GM12864 (cell line): ENCODE measurements at places on chromosomes 11 and 22.
A peak's percentile ranks its signal among the peaks of the same experiment; 100 is the strongest.

DNA sequence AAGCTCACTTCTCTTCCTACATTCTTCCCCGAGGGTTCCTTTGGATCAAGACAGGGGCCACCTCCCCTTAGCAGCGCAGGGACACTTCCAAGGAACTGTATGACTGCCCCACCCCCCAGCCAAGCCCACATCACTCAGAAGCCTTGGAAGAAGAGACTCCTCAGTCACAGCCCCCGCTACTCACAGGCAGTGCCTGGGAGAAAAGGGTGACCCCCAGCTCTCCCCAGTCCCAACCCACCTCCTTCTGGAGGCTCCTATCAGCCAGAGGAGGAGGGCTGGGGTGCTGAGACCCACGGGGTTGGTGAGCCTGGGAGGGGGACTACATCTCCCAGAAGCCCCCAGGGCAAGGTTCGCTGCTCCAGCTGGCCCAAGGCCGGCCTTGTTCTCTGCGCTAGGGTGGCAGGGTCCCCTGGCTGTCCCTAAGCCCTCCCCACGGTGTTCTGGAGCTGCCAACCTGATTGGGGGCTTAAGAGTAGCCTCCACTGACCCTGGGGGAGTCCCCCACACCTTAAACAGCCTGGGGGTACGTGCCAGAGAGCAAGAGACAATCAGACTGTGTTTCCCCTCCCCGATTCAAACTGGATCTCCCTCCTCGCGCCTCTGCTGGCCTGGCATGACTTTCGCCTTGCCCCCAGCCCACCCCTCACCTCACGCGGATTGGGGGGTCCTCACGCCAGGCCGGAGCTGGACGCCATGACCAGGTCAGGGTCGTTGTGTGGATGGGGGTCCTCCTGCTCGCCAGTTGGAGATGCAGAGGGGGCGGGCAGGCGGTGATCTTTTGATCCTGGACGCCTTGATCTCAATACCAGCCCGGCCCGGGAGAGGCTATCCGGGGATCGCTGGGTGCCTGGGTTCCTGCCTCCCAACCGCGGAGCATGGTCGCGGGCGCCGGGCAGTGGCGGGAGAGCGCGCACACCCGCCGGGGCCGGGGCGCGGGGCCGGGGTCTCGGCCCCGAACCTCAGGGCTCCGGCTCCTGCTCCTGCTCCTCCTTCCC is 838 bp downstream of the BCL9L start:
- DNase-seq, result no peak

DNA sequence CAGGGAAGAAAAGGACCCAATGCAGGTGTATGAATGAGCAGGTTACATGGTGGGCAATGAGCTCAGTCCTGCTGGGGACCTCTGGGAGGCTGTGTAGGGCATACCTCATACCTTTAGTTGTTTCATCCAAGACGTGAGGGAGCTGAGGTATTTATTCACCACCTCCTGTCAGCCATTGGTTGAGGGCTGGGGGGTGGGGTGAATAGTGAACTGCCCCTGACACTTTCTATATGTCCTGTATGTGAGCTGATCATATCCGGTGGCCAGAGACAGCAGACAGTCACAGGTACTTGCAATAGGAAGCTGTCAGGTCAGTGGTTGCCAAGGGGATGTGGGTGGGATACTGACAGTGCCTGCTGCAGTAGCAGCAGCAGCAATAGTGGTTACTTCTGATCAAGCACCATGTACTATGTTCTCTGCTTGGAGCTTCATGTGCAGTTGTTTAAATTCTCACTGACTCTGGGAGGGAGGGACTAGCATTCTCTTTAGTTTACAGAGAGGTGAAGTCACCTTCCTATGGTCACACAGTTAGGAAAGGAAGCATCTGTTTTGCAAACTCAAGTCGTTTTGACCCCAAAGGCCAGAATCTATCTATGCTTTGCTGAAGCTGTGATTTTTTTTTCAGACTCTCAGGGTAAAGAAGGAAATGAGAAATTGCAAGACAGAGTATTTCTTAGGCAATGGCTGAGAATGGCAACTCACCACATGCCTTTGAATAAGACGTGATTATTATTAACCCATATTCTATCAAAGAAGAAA is 54.0 kb downstream of the MIAT start:
- peak; percentile 60 for DNase-seq

DNA sequence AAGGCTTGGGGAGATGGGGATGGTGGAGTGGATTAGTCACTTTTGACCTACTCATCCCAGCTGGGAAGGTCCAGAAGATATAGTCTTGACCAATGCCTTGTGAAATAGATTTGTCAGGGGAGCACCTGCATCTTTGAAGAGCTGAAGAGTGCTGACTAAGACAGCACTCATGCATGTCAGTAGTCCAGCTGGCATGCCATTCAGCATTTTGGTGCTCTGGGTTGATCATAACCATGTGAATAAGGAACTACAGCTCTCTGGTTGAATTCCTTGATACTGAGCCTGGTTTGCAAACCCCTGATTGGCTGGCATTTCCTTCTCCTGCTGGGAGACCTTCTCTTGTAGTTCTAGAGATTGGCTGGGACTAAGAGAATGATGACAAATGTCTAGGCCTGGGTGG is 106.8 kb upstream of the ALX4 start:
- DNase-seq, result no peak

DNA sequence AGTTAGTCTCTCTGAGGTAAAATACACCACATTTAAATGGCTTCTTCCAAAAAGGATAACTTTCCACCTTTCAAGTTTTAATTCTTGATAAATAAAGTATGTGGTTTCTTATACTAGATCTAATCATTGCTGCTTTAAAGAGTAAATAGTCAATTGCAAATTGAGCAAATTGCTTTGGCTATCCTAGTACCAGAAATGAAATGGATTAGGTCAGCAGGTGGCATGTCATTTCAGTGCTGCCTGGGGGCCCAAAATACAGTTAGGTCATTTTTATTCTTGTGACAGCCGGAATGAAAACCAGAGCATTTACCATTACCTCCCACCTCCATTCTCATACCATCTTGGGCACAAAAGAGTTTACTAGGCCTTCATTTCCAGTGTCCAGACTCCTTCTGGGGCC is 70.2 kb downstream of the PHF21A start:
- DNase-seq, result no peak

DNA sequence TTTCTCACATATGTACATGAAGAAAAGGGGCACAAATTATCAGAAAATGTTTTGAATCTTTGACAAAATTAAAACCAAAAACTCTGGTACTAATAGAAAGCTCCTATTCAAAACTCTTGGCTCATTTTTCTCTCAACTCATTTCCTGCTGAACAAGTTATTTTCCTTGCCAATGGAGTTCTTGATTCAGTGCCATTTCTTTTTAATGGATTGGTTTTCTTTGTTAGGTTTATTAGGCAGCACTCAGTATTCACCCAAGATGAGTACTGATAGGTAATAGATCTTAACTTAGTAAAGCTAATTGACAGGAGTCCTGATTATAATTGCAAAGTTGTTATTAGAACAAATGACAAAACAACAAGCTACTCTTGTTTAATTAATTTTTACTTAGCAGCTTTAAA is 279.4 kb upstream of the PDGFD start:
- DNase-seq, result no peak

DNA sequence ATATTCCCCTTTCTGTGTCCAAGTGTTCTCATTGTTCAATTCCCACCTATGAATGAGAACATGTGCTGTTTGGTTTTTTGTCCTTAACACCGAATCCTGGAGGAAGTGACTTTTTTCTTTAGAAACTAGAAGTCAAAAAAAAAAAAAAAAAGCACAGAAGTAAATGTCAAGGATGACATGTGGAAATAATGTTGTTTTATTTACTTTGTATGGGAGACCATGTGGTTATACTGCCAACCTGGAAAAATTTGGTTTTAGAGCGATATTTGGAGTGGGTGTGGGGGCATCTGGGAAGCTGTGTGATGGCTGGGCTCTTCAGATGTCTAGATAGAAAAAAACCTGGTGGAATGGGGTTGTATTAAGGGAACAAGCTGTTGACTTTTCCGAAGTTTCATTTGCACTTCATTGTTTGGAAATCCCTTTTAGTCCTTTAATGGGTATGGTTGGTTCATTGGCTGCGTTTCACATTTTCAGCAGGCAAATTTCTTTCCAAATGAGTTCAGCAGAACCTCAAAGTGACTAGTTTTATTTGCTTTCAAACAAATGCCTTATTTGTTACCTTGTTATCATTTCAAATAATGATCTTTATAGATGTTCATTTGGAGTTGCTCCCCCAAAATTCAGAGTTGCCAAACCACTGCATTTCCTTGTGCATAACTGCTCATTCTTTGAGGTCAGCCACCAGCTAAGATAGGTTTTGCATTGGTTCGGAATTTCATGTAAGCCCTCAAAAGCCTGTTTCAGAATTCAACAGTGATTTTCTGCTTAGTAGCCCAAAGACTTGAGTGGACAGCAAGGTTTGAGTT is 508.2 kb downstream of the METTL15 start:
- DNase-seq, result no peak

- DNase-seq, result no peak
Observed at GRCh38 chr11:6067502-6067901, 36.9 kb upstream of the OR56A1 start.

GRCh38 chr11:27847496-27847895 is 147.2 kb upstream of the BDNF start:
- DNase-seq, result no peak

GRCh38 chr11:102733232-102733875 is 8.6 kb upstream of the MMP8 start:
- DNase-seq, result no peak

DNA sequence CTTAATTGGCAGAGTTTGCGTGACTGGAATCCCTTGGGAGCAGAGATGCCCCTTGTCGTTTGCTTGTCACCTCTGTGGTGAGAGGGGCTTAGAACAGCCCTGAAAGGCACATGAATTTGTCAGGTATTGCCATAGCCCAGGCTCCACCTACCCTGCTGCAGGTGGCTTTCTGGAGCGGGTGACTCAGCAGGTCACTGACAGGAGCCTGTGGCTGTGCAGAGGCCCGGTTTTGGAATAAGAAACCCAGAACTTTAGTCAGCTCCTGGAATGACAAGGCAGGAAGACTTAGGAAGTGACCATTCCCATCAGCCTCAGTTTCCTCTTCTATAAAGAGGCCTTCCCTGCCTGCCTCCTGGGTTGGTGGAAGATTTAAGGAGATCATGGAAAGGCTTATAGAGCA is 539.7 kb downstream of the INSC start:
- no peak for DNase-seq

DNA sequence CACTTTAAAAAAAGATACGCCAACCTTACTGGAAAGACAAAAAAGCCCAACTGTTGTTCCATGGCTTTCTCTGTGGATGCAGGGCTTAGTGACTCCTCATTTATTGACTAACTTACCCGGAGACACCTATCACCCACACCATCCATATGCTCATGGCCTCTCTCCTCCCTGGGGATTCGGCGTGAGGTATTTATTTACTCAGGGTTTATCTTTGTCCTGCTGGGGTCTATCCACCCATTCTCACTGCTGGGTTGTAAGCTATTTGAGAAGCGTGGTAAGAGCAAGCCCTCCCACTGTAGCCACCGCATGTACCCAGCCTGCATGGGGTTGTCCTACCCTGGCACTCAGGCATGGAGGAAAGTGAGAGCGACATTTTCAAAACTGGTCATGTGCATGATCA is 93.6 kb downstream of the NELL1 start:
- DNase-seq, result no peak

DNA sequence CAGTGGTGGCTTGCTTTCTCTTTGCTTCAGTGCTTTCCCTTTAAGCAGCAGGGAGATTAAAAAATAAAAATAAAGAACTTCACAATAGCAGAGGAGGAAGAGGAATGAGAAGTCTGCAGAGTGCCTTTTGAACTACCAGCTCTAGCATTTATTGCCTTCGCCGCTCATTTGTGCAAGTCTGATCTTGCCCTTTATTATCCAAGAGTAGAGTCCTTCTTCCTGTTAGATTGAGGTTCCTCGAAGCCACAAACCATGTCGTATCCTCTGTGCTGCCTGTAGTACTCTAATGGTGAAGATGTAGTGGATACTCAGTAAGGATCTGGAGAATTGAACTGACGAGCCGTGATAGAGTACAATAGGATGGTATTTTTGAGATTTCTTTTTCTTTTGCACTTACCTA is 101.2 kb upstream of the RAG2 start:
- no peak for DNase-seq

GRCh38 chr11:64871492-64871891 is 6.9 kb downstream of the EHD1 start:
- no peak for DNase-seq

DNA sequence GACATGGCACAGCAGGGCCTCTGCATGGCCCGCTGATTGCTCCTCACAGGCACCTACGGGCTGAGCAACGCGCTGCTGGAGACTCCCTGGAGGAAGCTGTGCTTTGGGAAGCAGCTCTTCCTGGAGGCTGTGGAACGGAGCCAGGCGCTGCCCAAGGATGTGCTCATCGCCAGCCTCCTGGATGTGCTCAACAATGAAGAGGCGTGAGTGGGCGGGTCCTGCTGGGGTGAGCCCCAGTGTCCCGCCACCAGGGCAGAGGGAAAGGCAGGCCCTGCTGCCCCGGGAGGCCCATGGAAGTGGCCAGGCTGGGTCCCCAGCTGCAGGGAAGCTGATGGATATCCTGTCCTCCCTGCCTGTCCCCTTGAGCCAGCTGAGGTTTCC is 18.6 kb upstream of the DGCR8 start:
- DNase-seq, result no peak

GRCh38 chr11:78350646-78351165 is 66.9 kb downstream of the GAB2 start:
- DNase-seq, result no peak
